ENCODE measurements at places on chromosomes 6 and 20. TPM values are rescaled to one million over a fixed set of nuclear protein-coding genes. Genes with fewer than 3 reads are reported as not detected.

CHD6 gene
- total RNA-seq: 17.6 TPM

BPIFB4 gene
- total RNA-seq: not detected

TPX2 gene
- total RNA-seq: 105 TPM

PPP1R16B gene
- not detected for total RNA-seq

ARMC2 gene
- total RNA-seq: 3.1 TPM

DUSP22 gene
- 35.0 TPM for total RNA-seq

KCNK15 gene
- total RNA-seq: 1.2 TPM

MYH7B gene
- 0.05 TPM for total RNA-seq

TBXT gene
- total RNA-seq: 2,059 TPM

SERAC1 gene
- total RNA-seq: 4.3 TPM

LY6G6D gene
- total RNA-seq: not detected

TRIM10 gene
- total RNA-seq: not detected

UNC5CL gene
- not detected for total RNA-seq

BLCAP gene
- 42.4 TPM for total RNA-seq

HTR1E gene
- total RNA-seq: not detected

C20orf173 gene
- total RNA-seq: not detected

BMP2 gene
- 7.1 TPM for total RNA-seq

PNLDC1 gene
- total RNA-seq: not detected

PPP1R14C gene
- not detected for total RNA-seq

POU3F2 gene
- not detected for total RNA-seq

BPIFA1 gene
- not detected for total RNA-seq

SLC17A2 gene
- total RNA-seq: not detected

RAET1L gene
- 0.20 TPM for total RNA-seq

RBPJL gene
- total RNA-seq: not detected

SHLD1 gene
- 2.7 TPM for total RNA-seq

TCP11 gene
- not detected for total RNA-seq
